Neural crest cell (in vitro differentiated cells): ENCODE measurements at places on chromosomes 2 and 18. TPM values are rescaled to one million over a fixed set of nuclear protein-coding genes. Genes with fewer than 3 reads are reported as not detected.

Gene SCN3A
- total RNA-seq, result 3.7 and 4.9 TPM in 2 replicates

Gene MC5R
- total RNA-seq, result not detected in 2 replicates

Gene SH3RF3
- 0.70 and 0.84 TPM in 2 replicates for total RNA-seq

Gene MPHOSPH10
- 40.0 and 41.7 TPM in 2 replicates for total RNA-seq

Gene PIAS2
- total RNA-seq, result 38.2 and 42.2 TPM in 2 replicates

Gene GKN2
- not detected in 2 replicates for total RNA-seq

Gene NPAS2
- 2.6 TPM in 2 replicates for total RNA-seq

Gene TTR
- total RNA-seq, result not detected in 2 replicates

Gene EMILIN1
- 22.6 and 24.1 TPM in 2 replicates for total RNA-seq
